ENCODE measurements at places on chromosomes 5 and 9.

GRCh38 chr9:19411316-19411715, 2.5 kb downstream of the ACER2 start:
- DNase-seq = no peak

GRCh38 chr5:54013556-54014194, 296.7 kb downstream of the ARL15 start:
- peak; percentile 68 for DNase-seq

DNA sequence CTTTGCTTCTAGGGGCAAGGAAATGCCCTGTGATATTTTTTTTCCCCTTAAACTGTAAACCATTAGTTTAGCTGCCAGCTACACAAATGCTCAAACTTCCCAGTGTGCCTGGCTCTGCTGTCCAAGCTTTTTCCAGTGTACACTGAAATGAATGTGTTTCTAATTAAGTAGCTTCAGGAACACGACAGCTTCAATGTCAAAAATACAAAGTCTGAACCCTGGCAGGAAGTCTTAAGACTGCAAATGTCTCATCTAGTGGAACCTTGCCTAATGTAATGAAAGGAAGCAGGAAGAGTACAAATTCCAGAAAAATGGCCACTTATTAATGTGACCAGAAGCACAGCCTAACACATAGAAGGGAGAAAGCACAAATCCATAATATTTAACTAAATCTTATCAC, 255.2 kb downstream of the CRB2 start:
- no peak for DNase-seq

DNA sequence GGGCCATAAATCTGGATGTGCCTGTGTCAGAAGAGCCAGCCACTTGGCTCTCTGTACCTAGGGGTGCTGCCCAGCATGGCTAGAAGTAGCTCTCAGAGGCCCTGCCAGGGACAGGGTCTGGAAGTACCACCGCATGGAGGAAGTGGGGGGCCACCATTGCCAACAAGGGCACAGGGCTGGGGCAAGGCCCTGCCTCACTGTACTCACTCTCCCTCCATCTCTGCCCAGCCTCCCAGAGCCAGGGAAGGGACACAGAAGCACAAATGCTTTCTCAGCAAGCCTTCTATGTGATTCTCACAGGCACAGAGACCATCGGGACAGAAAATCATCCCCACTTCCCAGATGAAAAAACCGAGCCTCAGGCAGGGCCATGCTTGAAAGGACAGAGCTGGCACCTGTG, 138.1 kb downstream of the C5orf15 start:
- DNase-seq = no peak

GRCh38 chr5:119370486-119370885, 14.7 kb downstream of the TNFAIP8 start:
- DNase-seq = no peak

DNA sequence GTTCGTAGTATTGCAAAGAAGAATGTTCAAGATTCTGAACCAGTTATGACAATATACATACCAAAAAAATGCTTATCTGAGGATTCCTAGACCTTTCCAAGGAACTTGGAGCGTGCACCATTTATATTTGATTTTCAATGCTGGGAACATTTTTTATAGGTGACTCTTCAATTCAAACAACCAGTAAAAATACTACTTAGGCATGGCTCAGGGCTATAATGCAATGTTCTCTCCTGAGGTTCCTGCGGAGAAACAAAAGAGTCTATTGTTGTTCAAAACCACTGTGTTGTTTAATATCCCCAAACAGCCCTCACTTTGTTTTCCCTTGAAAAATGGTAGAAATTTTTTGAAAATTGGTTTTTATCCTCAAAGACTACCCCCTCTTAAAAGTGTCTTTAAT, 335.7 kb upstream of the IZUMO3 start:
- DNase-seq = no peak

- no peak for DNase-seq
These were observed 632 bp upstream of the PRKAA1 start for GRCh38 chr5:40798801-40799210.

Data from T1000 (cell line).